ENCODE measurements at places on chromosomes 1 and 21.

DNA sequence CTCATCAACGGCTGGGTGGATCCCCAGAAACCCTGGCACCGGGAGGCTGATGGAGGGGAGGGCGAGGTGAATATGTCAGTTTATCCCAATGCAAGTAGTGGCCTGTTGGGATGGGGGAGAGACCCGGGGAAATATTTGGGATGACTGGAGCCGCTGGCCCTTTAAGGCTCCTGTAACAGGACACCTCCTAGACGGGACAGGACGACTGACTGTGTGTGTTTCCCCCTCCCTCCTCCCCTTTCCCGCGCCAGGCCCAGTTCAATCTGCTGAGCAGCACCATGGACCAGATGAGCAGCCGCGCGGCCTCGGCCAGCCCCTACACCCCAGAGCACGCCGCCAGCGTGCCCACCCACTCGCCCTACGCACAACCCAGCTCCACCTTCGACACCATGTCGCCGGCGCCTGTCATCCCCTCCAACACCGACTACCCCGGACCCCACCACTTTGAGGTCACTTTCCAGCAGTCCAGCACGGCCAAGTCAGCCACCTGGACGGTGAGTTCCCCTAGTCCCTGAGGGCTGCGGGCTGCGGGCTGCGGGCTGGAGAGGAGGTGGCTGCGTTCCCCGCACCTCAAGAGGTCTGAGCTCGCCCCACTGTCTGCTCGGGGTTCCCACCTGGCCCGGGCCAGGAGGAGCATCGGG, 44.8 kb upstream of the CCDC27 start:
- no peak for DNase-seq

GRCh38 chr1:158324395-158324794, 6.9 kb downstream of the CD1B start:
- DNase-seq, result no peak

DNA sequence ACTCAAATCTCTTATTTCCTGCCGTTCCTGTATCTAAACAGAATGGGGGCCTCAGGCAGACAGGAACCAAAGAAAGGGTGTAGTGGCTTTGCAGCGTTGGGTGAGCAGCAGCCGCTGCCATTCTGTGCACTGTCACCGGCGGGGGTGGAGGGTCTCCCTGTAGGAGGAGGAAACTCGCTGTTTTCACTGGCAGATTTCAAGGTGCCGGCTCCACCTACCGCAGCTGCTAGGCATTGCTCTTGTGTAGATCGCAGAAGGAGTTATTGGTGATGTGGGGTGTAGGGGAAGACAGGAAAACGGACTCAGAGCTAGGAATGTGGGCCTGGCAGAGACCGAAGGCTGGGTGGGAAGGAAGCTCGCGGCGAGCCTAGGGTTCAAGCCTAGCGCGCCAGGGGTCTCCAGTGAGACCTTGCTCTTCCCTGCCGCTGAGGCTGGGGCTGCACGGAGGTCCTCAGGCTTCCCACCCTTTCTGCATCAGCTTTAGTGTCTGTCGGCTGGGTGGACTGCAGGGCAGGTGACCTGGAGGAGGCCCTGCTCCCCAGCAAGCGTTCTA, 20.8 kb downstream of the ATP5PO start:
- DNase-seq, result peak; percentile 75

GRCh38 chr1:153790313-153790965, 15.2 kb downstream of the SLC27A3 start:
- no peak for DNase-seq

- DNase-seq, result no peak
These were observed 17.1 kb upstream of the EPHA2 start for GRCh38 chr1:16172964-16173446.

DNA sequence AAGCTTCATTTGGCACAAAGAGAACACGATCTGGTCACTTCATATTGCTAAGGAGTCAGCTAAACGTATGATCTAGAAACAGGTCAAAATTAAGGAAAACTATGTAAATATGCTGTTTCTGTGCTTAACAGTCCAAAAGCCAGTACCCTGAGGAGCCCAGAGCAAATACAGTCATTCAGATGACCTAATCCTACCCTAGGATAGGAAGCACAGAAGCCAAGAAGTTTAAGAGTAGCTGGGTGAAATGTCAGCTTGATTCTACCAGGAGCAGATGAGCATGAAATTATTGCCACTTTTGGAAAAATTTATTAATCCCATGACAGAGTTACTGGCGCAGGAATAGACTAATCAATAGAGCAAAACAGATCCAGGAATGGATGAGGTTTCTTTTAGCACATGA, 18.3 kb downstream of the SORT1 start:
- no peak for DNase-seq

GRCh38 chr1:34113887-34114286, 51.1 kb downstream of the CSMD2 start:
- DNase-seq, result peak; percentile 46

DNA sequence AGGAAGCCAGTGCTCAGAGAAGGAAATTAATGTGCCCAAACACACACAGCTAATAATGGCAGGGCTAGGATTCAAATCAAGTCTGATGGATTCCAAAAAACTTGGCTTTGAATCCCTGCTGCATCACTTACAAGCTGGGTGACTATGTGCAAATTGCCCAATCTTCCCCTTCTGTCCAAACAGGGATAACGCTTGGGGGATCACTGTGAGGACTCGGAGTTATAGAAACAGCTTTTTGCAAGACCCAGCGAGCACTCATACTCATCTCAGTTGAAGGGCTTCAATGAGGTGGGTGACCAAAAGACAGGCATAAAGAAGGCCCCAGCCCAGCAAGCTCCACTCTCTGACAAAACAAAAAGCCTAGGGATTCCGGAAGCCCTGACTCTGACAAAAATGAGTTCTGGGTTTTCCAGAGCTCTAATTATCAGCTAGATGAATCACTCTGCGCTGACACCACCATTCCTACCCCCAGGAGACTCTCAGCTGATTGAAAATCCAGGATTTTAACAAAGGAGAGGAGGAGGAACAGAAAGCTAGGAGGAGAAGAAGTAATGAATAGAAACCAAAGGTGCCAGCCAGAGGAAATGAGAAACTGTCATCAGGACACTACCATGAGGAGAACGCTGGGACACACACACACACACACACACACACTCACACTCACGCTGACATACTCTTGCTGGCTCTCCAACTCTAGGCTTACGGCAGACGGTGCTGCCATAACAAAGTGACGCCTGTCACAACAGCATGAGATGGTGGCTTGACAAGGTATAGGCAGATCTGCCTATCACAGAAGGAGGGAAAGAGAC, 1.6 kb upstream of the STK40 start:
- DNase-seq, result no peak

- no peak for DNase-seq
These were observed 415.7 kb upstream of the DAB1 start for GRCh38 chr1:57839526-57839925.

DNA sequence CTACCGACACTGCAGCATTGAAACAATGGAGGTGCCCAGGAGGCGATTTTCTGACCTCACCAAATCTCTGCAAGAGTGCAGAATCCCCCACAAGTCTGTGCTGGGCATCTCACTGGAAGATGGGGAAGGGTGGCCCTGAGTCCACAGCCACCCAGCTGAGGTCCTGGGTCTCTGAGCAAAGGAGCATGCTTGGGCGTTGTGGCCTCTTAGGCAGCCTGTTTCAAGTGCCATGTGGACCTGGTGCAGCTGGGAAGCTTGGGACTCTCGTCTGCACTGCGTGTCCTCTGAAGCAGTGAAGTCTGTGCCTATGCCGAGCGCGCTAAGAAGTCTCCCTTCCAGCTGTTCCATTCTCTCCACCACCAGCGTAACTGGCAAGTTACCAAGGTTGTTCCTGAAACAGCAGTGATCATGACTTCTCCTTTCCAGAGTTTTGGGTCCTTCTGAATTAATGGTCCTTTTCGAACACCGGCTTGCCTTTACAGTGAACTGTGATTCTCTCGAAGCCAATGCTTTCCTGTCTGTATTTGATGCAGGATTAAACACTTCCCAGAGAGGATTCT, 5.0 kb upstream of the PLA2G2C start:
- DNase-seq, result no peak

GRCh38 chr1:175479521-175480342, 263.7 kb downstream of the TNR start:
- no peak for DNase-seq

DNA sequence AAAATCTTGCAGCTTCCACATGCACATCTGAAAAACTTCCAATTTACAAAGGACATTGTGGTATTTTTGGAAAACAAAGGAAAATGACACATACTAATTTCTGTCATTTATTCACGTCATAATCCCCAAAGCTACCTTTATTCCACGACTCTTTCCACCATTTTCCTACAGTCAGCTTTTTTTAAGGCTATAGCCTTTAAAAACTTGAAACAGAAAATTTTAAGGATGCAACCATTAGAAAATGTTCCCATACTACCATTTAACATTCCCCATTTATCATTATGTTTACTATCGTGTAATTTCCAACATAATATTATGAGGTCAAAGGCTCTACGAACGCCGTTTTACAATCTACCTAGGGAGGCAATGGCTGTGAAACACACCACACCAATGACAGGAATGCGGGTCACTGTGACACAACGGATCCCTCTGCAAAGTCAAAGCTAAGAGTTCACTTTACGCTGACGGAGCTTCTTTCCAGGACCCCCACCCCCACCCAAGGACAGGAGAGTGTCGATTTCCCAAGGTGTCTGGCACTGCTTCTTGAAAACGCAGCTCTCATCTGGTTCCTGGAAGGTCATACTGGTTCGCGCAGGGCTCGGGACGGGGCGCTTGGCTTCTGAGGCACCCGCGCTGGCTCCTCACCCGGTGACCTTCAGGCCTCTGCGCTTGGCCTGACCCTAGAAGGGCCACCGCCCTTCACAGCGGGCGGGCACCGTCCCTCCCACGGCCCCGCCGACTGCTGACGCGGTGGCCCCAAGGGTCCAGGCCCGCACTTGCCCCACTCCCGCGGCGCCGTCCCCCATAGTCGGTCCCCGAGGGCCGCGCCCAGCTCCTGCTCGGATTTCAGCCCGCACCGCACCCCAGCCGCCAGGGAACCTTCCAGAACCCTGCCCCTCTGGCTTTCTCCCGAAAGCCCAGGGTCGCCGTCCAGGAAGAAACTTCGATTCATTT, 50.5 kb upstream of the ATF3 start:
- no peak for DNase-seq

- DNase-seq, result peak; percentile 60
These were observed 749 bp upstream of the GLUL start for GRCh38 chr1:182392050-182393028.

DNA sequence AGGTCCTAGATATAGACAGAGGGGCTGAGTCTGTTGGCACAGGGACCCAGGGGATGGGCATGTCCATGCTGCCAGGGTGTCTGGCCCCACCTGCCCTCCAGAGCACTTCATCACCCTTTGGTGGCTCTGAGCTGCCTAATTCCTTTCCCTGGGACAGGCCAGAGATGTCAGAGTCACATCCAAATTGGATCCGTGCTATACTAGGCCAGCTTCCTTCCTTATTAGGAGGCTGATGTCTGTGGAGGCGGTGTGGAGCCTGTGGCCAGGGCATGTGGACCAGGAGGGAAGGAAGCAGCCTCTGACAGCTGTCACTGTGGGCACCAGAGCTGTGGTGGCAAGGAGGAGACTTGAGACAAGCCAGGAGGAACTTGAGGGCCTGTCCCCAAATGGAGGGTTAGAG, 77.7 kb upstream of the TMEM51 start:
- DNase-seq, result no peak

DNA sequence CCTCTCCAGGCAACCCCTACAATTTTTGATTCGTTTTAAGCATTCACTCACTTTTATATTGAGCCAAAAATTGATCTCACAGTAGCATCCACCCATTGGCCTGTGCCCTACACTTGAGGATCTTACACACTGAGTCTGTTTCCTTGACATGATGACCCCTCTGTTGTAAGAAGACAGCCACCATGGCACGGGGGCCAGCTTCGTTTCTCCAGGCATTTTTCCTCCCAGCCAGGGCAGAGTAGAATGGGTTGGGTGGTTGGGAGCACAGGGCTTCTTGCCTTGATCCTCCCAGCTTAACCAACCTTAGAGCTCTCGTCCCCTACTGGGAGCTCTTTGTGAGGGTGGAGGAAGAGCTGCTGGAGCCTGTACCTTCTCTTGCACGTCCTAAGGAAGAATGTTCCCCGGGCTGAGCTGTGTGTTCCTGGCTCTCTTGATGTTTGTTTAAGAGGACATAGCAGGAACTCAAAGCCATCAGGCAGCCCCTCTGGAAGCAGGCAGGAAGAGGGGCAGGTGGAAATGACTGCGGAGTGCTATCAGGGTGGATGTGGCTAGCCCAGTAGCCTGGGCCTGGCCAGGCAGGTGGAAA, 213.2 kb upstream of the TMEM51 start:
- DNase-seq, result no peak

DNA sequence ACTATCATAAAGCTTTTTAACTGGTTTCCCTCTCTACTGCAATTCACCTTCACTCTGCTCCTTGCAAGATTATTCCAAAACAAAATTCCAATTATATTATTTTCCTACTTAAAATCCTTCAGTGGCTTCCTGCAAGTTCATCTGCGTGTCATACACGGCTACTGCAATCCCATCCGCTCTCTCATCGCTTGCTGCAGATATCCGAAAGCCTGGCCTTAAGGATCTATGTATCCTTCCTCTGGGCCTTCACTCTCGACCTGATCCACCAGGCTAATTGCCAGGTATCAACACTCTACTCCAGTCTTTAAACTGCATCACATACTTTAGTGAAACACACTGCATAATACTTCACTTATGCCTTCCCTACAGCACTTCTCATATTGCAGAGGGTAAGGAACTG, 44.0 kb downstream of the VAV3 start:
- DNase-seq, result no peak

- DNase-seq, result no peak
These were observed 18.9 kb upstream of the OR10J5 start for GRCh38 chr1:159554696-159555095.

GRCh38 chr1:237179503-237179902, 137.5 kb downstream of the RYR2 start:
- no peak for DNase-seq

- DNase-seq, result no peak
These were observed 359.2 kb upstream of the NCAM2 start for GRCh38 chr21:20639026-20639425.

DNA sequence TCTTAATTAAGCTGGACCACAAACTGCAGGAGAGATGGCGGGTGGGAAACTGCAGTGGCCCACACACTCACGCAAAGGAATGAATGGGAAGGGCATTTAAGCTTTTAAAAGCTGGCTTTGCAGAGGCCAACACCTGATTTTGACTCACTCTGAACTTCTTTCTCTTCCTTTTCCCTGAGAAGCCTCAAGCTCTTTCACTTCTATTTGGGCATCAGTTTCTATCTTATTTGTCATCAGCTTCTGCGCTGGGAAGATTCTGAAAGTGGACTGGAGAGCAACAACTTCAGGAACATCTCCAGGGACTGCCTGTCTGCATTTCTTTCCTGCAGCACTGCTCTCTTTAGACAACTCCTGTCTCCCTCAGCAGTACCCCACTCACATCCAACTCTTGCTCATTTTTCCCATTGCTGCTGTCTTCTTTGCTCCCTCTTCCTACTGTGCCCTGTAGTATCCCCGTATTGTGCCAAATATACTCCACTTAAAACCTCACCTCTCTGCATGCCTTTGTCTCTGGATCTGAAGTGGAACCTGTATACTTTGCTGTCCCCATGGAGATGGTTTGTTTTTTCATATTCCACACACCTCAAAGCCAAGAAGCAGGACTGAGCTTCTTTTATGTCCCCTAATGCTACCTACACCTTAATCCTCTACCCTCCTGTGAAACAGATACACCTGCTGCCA, 143.3 kb upstream of the JUN start:
- DNase-seq, result no peak

- no peak for DNase-seq
These were observed 359.3 kb downstream of the ADGRL2 start for GRCh38 chr1:82160036-82160435.

- no peak for DNase-seq
These were observed 2.3 kb downstream of the OVAAL start for GRCh38 chr1:180560868-180561600.
